Cardiac fibroblast (primary cell): ENCODE measurements at places on chromosomes 16 and 17.

DNA sequence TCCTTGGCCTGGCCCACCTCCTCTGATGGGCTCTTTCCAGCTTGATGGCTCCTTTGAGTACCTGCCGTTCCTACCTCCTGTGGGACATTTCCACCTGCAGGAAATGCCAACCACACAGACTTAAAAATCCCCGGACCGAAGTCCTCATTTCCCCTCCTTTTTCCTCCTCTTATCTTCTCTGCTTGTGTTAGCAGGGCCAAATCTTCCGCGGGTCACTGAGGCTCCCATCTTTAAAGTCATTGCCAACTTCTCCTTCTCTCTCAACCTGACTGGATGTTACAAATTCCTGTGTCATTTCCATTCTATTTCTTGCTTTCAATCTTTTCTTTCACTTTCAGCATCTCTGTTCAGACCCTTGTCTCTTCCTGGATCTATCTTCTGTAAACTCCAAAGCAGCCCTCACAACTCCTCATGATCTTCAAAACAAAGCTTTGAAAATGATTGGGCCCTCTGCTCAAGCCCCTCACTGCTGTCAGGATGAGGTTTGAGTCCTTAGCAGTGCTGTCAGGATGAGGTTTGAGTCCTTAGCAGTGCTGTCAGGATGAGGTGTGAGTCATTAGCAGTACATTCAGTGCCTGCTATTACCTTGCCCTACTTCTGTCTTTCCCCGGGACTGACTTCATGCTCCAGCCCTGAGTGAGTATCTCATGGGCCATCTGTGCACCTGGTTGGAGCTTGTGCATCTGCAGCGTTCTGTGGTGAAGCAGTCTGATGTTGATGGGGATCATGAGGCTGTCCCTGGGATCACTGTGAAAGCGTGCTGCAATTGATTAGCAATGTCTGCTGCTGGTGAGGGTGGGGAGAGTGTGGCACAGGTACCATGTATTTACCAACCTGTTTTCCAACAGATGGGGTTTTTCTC, 100.1 kb downstream of the IRF8 start:
- no peak for DNase-seq

GRCh38 chr17:12730931-12731521, 58.3 kb upstream of the ARHGAP44 start:
- peak; percentile 49 for DNase-seq

- DNase-seq = no peak
Measured at GRCh38 chr17:56779322-56779721, 54.4 kb downstream of the C17orf67 start.

- DNase-seq = no peak
Measured at GRCh38 chr16:56354016-56354415, 71.3 kb downstream of the AMFR start.

DNA sequence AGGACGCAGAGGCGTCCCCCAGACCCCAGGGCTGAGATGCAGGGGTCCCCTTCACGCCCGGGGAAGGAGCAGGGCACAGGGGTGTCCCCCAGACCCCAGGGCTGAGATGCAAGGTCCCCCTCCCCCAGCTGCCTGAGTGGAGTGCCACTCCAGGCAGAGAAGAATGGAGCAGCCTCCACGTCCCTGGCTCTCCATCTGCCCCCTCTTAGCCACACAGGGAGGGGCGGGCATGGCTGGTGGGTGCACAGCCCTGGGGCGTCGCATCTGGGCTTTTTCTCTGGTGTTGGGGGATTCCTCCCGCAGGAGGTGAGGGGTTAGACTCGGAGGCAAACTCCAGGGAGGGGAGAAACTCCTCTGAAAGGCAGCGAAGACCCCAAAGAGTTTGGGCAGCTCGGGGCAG, 17.5 kb downstream of the CIBAR2 start:
- no peak for DNase-seq

DNA sequence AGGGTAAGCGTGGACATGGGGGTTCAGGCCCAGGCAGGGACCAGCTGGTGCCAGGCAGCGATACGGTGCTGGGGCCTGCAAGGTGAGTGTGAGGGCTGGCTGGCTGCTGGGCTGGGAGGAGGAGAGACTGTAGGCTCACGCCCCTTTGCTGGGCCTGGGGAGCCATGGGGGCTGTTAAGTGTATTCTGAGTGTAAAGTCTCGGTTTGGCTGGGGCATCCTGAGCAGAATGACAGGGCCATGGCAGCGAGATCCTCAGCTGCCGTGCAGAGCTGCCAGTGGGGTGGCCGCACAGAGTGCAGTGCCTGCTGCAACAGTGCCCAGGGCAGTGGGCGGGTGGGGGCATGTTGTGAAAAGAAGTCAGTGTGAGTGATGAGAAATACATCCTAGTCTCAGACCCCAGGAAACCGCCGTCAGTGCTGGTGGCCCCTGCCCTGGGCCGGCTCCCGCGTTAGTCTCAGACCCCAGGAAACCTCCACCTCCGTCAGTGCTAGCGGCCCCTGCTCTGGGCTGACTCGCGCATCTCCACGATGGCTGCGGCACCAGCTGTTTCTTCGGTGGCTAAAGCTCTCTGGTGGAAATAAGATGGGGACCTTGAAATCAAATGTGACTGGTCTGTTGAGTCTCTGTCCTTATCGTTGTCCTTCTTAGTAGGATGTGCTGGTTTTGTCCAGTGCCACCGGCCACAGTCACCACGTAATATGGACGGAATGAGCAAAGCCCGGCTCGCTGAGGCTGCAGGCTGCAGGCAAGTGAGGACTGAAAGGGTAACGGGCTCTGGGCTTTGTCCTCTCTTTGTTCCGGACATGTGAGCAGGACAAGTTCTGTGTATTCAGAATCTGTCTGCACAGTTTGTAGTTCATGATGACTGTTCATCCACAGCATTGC, 22.9 kb downstream of the ACSF3 start:
- no peak for DNase-seq

GRCh38 chr16:6284731-6285130, 1047.9 kb upstream of the RBFOX1 start:
- DNase-seq = no peak

- DNase-seq = no peak
Measured at GRCh38 chr16:31186930-31187807, 7.2 kb downstream of the FUS start.

- DNase-seq = no peak
Measured at GRCh38 chr17:82933911-82934310, 94.1 kb upstream of the ZNF750 start.

DNA sequence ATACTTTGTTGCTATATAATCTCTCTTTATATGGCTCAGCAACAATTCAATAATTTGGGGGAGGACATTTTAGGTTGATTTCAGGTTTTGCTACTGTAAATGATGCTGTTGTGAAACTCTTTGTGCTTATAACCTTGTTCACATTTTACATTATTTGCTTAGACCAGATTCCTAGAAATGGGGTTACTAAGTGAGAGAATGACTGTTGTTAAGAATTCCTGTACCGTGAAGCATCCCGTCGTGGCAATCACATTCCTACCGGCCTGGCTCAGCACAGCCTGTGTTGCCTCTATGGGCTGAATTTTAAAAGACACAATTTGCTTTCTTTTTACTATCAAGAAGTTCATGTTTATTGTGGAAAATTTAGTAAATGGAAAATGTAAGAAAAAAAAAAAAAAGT, 31.4 kb downstream of the B9D1 start:
- DNase-seq = peak; percentile 71

GRCh38 chr16:24845726-24846547, at the start of gene SLC5A11:
SLC5A11 (plus strand) TSS chr16:24845963; CDS start chr16:24858644, 12,681 bp downstream.
- no peak for DNase-seq

DNA sequence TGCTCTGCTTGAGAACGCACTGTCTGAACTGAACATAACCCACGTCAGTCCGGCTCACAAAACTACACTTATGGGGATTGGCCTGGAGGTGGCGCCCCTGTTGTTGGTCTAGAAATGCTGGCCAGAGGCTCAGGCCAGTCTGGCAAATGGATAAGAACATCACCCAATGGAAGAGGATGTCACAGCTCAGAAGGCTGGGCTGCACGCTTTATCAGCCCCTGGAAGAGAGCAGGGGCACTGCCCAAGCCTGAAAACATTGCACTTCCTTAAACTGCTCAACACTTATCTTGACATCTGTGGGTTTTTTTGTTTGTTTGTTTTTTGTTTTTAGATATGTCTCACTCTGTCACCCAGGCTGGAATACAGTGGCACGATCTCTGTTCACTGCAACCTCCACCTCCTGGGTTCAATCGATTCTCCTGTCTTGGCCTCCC, 24.8 kb upstream of the BPTF start:
- DNase-seq = peak; percentile 88

DNA sequence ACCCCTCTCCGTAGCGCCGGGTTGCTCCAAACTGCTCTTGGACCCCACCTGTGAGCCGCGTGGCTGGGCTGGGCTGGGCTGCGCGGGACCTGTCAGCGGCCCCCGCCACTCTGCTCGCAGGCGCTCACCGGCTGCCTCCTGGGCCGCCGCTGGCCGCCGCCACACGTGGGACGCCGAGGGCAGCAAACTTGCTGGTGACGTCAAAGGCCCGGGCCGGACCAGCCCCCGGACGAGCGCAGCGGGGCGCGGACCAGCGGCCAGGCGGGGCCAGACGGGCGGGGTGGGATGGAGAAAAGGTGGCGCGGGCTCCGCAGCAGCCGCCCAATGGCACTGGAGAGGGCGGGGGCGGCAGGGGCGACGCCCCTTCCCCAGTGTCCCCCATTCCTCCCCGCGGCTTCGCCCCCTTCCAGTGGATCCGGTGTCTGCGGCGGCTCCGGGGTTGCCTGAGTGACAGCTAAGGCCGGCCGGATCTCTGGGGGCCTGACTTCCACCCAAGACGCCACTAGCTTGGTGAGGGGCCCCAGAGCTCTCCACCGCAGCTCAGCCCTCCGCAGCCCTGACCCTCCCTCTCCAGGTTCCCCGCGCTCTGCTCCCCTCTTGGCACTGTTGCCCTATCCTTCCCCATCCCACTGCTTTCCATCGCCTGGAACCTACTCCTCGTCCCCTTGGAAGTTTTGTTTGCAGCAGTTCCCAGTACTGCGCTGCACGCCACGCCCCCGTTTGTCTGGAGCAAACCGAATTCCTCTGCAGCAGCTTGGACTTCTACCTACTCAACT, at the start of gene HS3ST3A1:
Gene HS3ST3A1, minus strand, starts transcription at position 154 of the 776 bp plus-strand sequence. CDS start 800 bp downstream, outside the sequence.
- peak; percentile 83 for DNase-seq

GRCh38 chr16:66521951-66522771, 27.8 kb downstream of the TK2 start:
- DNase-seq = peak; percentile 72

DNA sequence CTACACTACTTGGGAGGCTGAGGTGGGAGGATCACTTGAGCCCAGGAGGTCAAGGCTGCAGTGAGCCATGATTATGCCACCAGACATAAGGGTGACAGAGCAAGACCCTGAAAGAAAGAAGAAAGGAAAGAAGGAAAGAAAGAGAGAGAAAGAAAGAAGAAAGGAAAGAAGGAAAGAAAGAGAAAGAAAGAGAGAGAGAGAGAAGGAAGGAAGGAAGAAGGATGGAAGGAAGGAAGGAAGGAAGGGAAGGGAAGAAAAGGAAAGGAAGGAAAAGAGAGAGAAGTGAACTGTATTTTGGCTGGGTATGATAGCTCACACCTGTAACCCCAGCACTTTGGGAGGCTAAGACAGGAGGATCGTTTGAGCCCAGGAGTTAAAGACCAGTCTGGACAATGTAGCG, 24.3 kb upstream of the PYY start:
- DNase-seq = no peak

- DNase-seq = peak; percentile 86
Measured at GRCh38 chr17:65173284-65173793, 36.2 kb downstream of the RGS9 start.

GRCh38 chr17:32494621-32495358, 8.0 kb downstream of the CDK5R1 start:
- DNase-seq = no peak

DNA sequence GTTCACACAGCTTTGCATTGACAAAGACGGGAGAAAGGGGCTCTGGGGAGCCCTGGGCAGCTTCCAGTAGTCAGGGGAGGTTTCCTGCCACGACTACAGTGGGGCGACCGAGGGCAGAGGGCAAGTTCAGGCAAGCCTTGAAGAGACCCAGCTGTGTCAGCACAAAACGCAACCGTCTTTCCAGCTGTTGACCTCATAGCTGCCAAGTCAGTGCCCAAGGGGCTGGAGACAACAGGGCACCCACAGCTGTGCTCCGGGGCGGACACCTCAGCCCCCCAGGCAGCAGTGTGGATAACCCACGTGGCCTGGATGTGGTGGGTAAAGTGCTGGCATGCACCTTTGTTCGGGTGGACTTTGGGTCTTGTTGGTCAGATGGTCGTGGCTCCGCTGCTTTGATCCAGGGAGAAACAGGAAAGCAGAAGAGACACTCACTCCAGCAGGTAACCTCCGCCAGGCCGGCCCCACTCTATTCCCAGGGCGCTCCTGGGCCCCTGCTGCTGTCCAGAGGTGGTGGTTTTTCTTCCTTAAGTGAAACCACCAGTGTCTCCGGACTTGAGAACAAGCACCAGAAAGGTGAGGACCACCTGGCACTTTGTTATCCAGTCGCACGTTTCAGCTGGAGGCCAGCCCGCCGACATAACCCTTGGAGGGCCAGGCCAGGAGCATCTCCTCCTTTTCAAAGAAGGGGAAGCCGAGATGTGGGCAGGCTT, 17.6 kb upstream of the CBX2 start:
- DNase-seq = no peak

GRCh38 chr17:69143151-69143550, 1.5 kb upstream of the ABCA6 start:
- no peak for DNase-seq

GRCh38 chr17:53646835-53647234, 175.9 kb upstream of the KIF2B start:
- DNase-seq = no peak

DNA sequence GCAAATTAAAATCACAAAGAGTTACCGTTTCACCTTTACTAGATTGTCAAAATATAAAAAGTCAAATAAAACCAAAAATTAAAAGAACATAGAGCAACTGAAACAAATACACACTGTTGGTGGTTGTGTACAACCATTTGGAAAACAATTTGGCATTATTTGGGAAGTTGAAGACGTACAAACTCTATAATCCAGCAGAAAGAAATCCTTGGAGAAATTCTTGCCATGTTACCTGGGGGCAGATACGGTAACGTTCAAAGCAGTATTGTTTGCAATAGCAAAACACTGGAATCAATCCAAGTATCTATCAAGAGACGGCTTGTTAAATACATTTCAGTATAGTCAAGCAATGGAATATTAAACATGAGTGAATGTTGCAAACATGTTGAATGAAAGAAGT, 56.7 kb downstream of the TBX4 start:
- no peak for DNase-seq

DNA sequence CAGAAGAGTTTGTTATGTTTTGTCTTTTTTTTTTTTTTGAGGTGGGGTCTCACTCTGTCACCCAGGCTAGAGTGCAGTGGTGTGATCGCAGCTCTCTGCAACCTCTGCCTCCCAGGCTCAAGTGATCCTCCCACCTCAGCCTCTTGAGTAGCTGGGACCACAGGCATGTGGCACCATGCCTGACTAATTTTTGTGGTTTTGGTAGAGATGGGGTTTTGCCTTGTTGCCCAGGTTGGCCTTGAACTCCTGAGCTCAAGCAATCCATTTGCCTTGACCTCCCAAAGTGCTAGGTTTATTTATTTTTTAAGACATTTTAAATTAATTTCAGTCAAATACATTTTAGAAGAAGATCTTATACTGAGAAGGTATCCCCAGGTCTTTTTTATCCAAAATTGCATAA, 366.7 kb downstream of the KCNJ2 start:
- peak; percentile 5 for DNase-seq

DNA sequence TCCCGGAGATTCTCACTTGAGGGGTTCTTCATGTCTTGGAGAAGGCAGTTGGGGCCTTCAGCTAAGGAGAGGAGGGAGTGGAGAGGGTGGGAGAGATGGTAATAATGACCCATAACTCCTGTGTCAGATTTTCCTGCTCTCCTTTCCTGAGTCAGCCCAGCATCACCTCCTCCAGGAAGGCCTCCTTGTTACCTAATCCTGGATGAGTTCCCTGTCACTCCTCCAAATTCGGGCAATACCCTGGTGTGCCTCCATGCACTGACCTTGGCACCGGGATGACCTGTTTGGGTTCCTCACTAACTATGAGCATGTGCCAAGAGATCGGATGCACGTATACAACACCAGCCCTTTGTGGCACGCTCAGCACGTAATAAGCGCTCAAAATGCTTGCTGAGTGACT, 38.8 kb downstream of the SDK2 start:
- no peak for DNase-seq
